SHP77 treated with DMSO at 0.1 percent for 48 hours (cell line): ENCODE measurements at places on chromosomes 7 and 10.

DNA sequence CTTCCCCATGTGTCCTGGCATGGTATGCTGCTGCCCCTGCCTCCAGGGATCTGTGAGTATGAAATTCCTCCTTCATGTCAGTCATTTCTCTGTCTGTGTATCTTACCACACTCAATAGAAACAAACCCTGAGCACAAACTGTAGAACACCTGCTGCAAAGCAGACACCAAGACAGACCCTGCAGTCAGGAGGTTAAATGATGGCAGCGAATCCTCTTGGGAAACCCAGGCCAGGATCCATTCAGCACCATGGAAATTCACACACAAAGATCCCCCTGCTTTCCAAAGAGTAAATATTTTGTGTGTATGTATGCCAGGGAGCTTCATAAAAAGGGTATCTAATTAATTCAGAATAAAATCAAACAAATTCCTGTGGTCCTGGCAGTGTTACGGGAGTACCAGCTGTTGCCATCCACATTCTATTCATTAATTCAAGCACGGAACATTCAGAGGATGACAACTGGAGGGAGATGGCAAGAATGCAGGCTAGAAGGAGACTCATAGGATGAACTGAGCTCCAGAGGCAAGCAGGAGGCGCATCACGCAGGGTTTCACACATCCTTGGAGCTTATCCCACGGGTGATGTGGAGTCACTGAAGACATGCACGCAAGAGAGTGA is 14.8 kb downstream of the ITIH5 start:
- DNase-seq = no peak

DNA sequence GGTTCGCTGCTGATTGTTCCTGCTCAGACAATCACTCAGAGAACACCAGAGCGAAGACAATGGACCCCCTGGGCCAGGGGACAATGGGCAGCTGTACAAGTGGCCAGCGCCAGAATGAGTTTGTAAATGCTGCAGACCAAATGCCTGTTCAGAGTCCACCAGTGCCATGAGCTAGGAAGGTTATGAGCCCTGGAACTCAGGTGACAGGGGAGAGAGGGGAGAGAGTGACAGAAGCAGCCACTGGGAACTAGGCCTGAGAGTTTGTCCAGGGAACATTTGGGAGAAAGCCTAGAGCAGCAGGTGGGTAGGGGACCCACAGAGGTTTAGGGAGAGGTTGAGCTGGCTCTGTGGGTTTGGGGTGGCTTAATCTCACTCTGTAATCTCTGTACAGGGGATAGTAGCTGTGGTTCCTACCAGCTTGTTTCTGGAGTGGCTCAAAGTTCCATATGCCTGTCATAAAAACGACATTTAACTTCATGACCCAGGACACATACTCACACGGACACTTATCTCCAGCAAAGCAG is 60.4 kb downstream of the C10orf105 start:
- DNase-seq = no peak

- DNase-seq = no peak
These were observed 199.7 kb downstream of the TNS3 start for GRCh38 chr7:47382200-47382599.

- DNase-seq = no peak
These were observed 211.7 kb upstream of the HABP2 start for GRCh38 chr10:113341138-113341537.

DNA sequence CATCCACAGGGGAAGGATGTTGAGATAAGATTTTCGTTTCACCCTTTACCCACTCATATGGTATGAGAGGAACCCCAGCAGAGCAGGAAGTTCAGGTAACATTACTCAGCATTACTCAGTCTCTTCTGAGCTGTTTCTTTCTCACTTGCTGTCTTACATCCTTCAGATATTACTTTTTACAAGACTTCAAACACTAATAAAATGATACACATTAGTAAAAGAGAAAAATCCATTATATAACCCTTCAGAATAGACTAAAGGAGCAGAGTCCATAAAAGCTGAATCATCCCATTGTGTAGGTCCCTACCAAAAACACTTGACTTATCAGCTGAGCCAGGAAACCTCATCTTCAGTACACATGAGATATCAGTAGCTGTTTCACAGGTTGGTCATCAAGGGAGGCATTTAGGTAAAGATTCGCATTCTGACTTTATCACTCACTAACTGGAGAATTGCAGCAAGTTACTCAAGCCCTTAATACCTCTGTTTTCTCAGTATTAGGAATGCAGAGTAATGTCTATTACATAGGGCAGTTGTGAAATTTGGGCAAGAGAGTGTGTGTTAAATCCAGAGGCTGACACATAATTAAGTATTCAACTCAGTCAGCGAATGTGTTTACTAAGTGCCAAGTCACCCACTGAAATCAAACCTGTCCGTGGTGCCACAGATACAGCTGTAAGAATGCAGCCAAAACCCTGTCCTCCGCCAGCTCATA is 44.7 kb downstream of the KLF6 start:
- DNase-seq = no peak

DNA sequence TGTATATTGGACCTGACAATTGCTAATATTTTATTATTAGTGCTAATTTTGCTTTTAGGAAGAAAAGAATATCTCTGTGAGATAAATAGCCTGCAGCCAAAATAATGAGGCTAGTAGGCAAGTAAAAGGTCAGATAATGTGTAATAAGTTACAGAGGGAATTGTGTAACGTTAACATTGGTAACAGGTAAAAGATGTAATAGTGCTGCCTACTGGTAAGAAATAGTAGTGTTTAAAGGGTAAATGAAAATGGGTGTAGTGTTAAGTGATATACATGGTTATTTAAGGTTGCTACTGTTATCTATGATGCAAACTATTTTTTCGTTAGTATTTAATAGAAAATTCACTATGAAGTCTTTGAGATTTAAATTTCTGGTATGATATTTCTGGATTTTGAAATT is 9.2 kb upstream of the FOXP2 start:
- peak; percentile 48 for DNase-seq

- DNase-seq = no peak
These were observed 2.1 kb upstream of the FOXP2 start for GRCh38 chr7:114412548-114412947.

DNA sequence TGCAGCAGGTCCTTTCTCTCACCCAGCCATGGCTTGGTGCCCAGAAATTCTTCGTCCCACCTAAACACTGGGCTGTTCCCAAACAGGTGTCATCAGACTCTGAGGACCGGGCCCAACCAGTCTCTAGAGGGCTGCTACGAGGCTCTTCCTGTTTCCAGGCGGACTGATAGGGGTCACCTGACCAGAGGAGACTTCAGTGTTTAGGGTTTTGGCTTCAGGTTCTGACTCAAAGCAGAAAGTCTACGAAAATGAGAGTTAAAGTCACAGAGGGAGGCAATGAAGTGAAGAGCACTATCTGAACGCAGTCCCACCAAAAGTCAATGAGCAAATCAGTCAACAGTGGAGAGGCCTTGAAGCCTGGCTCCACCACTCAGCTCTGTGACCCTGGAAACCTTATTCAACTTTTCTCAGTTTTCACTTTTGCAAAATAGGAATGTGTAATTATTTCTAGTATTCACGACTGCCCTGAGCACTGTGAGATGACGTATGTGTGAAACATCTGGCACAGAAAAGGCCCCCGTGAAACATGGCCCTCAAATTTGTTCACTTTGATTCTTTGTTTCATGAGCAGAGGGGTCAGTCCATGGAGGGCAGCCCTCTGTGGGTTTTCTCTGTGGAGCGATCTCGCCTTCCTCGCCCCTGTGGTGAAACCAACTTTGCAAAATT is 189.9 kb upstream of the PDE1C start:
- no peak for DNase-seq

GRCh38 chr10:11208908-11209829 is 191.5 kb downstream of the CELF2 start:
- DNase-seq = no peak

- no peak for DNase-seq
These were observed 109.2 kb upstream of the TARP start for GRCh38 chr7:38382684-38383083.

DNA sequence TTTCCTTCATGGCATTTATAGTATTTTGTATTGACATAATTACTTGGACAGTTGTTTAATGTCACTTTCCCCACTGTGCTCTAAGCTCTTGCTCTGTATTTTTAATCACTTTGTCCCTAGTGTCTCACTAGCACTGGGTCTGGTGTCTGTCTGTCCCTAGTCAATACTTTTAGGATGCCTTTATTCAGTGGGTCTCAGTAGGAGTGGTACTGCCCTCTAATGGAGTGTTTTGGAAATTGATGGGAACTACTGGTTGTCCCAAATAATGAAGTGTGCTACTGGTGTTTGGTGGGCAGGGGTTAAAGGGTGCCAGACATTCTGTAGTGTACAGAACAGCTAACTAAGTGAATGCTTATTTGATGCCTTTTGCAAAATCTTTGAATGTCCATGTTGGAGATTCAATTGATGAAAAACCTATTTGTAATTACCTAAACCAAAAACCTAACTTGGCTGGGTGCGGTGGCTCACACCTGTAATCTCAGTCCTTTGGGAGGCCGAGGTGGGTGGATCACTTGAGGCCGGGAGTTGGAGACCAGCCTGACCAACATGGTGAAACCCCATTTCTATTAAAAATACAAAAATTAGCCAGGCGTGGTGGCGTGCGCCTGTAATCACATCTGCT is 33.3 kb downstream of the CDK14 start:
- peak; percentile 34 for DNase-seq

DNA sequence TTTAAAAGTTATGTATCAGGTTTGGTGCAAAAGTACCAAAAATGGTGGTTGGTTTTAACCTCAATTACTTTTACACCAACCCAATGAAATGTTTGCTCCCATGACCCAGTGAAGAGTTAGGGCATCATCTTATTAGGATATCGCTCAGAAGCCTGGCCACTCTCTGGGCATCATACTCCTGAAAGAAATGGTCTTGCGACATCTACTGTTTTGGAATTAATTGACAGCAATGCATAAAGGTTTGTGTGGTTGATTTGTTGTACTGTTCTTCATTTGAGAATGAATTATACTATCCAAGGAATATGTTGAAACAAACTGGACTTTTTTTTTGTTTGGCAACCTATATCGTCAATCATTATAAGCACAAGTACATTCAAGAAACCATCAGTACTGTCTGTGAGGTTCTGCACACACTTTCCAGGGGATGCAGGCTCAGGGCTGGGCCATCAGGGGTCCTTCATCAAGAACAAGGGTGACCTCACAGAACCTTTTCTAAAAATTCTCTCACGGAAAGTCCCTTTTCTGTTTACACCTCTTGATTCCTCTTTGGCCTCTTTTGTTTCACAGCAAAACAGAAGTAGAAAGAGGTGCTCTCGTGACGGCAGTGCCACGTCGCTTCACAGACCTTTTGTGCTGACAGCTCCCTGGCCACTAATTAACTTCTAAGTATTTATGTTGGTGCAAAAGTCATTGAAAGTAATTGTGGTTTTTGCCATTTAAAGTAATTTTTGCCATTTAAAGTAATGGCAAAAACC is 117.2 kb upstream of the KLF6 start:
- DNase-seq = no peak

DNA sequence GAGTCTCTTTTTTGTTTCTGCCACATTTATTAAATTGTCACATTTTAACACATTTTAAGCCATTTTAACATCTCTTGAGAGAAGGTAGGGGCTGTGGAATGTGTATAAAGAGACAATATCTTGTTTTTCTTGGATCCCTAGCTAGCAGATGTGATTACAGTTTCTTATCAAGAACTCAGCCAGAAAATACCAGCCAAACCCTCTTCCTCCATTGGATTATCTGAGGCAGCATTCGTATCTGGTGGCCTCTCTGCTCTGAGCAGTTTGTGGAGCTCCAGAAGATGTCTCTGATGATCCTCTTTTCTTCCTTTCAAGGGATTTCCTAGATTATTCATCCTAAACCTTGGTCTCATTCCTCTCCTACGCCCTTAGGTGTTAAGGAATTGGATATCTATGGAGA is 35.3 kb upstream of the PFKFB3 start:
- no peak for DNase-seq

DNA sequence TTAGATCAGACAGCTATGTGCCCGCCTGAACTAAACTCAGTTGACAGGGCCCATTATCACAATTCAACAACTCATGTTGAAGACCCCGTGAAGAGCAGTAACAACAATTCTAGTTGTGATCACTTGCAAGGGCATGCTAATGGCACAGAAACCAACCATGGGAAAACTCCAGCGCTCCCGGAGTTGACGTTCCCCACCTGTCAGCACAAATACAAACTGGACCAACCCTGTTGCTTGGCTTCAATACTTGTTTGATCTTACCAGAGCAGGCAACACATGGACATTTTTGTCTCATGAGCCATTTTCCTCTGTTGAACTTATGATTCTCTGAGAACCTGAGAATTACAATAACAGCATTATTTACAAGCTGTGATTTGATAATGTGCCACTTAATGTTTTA is 119.0 kb upstream of the LANCL2 start:
- DNase-seq = no peak

GRCh38 chr7:134420424-134421125 is 38.3 kb downstream of the AKR1B1 start:
- no peak for DNase-seq

- DNase-seq = no peak
These were observed 10.9 kb downstream of the PDZD8 start for GRCh38 chr10:117364110-117364960.

DNA sequence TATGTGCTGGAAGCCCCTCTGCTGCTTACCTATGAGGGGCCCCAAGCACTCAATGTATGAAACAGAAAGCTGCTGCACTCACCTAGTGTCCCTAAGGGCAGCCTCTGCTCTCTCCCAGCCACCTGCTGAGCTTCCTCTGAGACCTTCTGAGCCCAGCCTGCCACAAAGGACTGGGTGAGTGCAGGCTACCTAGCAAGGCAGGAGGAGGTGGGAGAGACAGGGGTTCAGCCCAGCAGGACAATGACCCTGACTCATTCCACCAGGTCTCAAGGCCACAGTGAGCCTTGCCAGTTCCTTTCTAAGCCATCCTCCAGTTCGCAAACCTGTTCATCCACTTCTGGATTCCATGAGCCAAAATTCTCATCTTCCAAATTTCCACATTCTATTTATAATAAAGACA is 16.3 kb downstream of the VOPP1 start:
- DNase-seq = no peak

DNA sequence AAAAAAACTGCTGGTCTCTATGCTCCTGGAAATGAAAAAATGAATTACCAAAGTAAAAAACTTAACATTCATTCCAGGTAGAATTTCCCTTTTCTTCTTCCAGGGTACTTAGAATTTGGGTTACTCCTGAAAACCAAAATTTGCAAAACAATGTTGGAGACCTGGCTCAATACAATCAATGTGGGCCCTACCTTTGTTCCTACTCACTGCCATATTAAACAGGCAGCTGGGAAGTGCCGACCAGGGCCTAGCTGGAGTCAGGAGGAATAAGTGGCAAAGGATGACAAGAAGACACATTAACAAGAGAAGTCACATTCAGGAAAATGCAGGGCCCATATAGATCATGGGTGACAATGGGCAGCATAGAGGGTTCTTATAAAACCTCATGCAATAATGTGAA is 6.4 kb upstream of the AGK start:
- no peak for DNase-seq
